ENCODE measurements at places on chromosomes 16 and 17. TPM values are rescaled to one million over a fixed set of nuclear protein-coding genes. Genes with fewer than 3 reads are reported as not detected.
A peak's percentile ranks its signal among the peaks of the same experiment; 100 is the strongest.

Gene C1QL1
- not detected for total RNA-seq

Gene DNAAF8
- under 0.01 TPM for total RNA-seq

Gene KRTAP3-1
- not detected for total RNA-seq

Gene PRSS27
- 4.5 TPM for total RNA-seq

Gene NPIPB8
- total RNA-seq, result not detected

Gene CD79B
- not detected for total RNA-seq

Gene CCL14
- total RNA-seq, result not detected

Gene TUBG1
- 12.1 TPM for total RNA-seq

DNA sequence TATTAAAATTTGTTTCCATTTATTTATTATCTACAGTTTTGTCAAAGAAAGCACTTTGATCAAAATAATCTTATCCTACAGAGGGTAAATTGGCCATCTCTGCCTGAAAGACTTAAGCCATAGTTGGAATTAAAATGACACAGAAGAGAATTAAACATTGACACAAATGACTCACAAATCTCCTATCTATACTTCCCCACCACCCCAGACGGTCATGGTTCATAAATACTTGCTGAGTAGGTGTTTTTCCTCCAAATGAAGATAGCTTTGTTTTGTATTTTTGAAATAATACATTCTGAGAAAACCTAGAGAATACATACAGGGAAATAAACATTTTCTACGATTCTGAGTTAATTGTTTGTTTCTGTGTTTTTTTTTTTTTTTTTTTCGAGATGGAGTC lies 142.8 kb downstream of the MAP2K6 start:
- DNase-seq, result no peak

GRCh38 chr16:10181196-10182162 lies 749 bp downstream of the GRIN2A start:
- peak; percentile 20 for DNase-seq

- DNase-seq, result no peak
These were observed 231.4 kb upstream of the TNRC6C start for GRCh38 chr17:77727037-77727615.

DNA sequence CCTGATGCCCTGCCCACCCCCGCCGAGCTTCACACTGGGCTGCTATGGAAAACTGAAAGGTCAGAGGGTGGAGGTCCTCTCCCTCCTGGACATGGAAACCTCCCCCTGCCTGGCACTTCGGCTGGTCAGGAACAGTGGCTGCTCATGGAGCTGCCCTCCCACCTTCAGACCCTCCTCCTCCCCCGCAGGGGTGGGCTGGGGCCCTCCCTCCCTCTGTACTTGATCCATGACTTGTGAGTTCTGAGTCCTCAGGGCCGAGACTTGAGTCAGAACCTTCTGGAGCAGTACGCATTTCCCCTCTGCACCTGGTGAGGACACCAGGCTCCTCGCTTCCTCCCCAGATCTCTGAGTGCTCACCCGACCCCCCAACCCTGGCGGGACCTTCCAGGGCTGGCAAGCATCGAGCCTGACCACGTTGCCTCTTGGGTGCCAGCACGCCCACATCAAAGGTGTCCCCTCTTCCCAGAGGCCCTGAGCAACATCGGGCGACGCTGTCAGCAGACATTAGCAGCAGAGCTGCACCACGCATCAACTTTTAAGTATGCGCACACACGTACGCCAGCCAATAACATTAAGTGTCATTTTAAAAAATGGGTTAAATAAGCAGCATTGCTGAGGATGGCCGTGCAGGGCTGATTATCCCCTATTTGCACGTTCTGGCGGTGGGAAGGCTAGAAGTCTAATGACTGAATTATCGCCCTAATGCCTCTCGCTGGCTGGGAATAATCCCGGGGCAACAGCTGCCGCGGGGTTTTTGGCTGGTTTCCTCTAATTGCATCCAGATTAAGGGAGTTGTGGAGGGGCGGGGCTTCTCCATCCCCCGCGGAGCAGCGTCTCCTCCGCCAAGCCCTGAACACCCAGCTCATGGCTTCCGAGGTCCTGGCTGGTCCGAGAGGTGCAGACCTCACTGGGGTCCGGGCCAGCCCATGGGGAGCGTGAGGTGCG lies 98.0 kb downstream of the TBC1D16 start:
- no peak for DNase-seq

GRCh38 chr16:3474136-3474779 lies 21.0 kb downstream of the C16orf90 start:
- DNase-seq, result no peak

DNA sequence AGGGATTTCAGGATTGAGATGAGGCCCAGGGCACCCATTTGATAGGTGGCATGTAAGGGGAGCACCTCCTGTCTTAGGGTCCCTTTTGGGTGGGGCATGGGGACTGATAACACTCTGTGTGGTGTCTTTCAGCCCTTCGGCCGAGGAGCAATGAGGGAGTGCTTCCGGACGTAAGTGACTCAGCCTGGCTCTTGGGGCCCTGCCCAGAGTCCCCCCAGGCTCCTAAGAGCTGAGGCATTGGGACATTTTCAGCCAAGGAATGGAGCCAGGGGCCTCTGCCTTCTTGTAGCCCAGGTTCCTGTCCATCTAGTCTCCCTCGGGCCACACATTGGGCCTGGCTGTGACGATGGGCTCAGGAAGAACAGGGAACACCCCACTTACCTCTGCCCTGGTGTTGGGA lies 44.4 kb downstream of the EEF2K start:
- DNase-seq, result no peak

GRCh38 chr16:14427371-14427948 lies 202.6 kb downstream of the PARN start:
- no peak for DNase-seq

DNA sequence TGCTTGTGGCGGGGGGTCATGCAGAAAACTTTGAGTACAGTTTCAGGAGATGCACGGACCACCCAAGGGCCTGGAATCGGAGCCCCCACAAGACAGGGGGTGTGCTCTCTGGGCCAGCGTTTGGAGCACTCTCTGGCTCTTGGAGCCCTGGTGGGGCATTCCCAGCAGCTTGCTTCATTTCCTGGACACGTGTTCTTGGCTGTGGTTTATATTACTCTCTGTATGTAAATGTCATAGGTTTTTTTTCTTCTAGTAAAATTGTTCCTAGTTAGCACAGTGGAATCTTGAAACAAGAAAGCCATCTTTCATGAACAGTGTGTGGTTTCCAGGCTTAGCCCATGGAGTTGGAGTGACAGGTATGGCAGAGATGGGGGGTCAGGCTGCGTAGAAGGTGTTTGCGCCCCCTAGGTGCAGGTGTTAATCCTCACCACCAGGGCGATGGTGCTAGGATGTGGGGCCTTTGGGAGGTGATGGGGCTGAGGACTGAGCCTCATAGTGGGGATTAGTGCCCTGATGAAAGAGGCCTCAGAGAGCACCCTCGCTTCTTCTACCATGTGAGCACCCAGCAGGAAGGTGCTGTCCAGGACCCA lies 79.8 kb downstream of the JPH3 start:
- peak; percentile 28 for DNase-seq

DNA sequence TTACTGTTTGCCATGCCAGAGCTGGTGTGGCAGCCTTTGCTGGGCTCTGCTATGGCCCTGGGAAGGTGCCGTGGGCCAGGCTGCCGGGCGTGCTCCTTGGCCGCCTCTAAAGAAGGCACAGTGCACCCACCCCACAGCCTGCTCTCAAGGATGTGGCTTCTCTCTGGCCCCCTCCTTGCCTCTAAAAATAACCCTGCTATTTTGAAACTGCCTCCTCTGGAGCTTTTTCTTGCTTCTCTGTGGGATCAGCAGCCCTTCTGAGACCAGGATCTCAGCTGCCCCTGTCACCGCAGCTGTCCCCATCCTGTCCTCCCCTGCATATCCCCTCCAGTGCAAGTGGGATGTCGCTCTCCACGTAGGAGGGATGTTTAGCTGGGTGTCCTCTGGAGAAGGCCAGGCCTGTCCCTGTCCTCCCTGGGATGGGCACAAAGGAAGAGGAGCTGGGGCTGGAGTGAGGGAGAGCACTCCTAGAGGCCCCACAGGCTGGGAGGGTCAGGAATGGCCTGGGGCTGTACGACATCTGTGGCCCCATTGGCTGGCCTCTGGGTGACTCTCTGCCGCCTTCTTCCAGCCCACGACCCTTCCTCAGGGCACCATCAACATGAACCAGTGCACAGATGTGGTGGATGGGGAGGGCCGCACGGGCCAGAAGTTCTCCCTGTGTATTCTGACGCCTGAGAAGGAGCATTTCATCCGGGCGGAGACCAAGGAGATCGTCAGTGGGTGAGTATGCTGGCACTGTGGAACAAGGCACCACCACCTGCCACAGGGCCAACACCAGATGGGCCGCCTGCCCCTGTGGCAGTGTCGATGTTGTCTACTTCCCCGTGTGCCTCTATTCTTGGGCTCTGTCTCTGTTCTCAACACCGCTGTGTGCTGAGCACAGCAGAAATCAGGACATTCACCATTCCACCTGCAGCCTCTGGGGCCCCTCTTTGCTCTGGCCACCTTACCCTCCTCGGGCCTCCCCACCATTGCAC lies 79.7 kb downstream of the PLD6 start:
- no peak for DNase-seq

DNA sequence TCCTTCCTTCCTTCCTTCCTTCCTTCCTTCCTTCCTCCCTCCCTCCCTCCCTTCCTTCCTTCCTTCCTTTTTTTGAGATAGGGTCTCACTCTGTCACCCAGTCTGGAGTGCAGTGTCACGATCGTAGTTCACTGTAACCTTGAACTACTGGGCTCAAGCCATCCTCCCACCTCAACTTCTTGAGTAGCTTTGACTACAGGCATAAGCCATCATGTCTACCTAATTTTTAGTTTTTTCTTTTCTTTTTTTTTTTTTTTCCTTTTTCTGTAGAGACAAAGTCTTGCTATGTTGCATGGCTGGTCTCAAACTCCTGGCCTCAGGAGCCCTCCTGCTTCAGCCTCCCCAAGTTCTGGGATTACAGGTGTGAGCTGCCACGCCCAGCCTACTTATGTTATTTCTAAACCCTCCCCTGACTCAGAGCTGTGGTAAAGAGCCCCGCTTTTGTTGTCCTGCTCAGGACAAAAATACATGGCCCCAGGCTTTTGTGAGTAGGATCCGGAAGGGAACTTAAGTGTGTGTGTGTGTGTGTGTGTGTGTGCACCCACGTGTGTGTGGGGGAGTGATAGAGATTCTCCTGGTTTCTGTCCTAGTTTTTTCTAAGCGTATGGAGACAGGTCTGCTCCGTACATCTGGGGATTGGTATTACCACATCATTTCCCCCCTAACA lies 67.1 kb downstream of the PRKCB start:
- DNase-seq, result peak; percentile 6

- no peak for DNase-seq
These were observed 19.8 kb downstream of the CA10 start for GRCh38 chr17:52138752-52139151.

GRCh38 chr17:6558276-6558675 lies 1.9 kb upstream of the PITPNM3 start:
- no peak for DNase-seq

DNA sequence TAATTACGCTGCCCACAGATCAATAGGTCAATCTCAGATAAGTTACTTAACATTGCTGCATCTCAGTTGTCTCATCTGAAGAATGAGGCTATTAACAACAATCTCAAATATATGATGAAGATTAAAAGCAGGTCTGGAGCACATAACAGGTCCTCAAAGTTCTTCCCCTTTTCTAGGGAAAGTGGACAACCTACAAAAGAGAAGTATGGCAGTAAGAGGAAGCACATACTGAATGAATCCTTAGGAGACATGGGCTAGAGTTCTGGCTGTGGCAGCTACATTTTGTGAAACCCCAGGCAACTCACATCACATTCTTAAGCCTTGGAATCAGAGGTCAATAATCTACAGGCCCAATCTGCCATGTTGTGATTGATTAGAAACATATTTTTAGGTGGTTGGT lies 180.6 kb downstream of the PCTP start:
- no peak for DNase-seq

- no peak for DNase-seq
These were observed 21.8 kb downstream of the YPEL2 start for GRCh38 chr17:59353106-59353854.

Data from bronchial epithelial cell (primary cell).